Stimulated activated CD4-positive, alpha-beta T cell treated with anti-CD3 and anti-CD28 coated beads, TNF-alpha, amount 100 ng/mL, for 24 hours (primary cell): ENCODE measurements at places on chromosomes 12 and 14.

GRCh38 chr12:124254126-124254525, 40.8 kb upstream of the RFLNA start:
- no peak for DNase-seq

DNA sequence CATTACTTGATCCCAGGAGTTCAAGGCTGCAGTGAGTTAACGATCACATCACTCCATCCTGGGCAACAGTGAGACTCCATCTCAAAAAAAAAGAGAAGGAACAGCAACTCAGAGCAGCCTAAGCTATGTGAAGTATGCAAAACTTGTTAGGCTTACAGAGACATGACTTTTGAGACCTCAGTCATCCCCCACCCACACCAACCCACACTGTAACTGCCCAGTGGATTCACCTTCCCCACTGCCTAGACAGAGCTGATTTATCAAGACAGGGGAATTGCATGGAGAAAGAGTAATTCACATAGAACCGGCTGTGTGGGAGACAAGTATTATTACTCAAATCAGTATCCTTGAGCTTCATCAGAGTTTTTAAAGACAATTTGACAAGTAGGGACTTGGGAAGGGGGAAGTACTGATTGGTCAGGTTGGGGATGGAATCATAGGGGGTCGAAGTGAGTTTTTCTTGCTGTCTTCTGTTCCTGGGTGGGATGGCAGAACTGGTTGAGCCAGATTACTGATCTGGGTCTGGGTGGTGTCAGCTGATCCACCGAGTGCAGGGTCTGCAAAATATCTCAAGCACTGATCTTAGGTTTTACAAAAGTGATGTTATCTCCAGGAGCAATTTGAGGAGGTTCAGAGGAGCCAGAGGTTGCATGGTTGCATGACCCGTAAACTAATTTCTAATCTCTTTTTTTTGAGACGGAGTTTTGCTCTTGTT, 6.2 kb upstream of the WDR89 start:
- DNase-seq = no peak

DNA sequence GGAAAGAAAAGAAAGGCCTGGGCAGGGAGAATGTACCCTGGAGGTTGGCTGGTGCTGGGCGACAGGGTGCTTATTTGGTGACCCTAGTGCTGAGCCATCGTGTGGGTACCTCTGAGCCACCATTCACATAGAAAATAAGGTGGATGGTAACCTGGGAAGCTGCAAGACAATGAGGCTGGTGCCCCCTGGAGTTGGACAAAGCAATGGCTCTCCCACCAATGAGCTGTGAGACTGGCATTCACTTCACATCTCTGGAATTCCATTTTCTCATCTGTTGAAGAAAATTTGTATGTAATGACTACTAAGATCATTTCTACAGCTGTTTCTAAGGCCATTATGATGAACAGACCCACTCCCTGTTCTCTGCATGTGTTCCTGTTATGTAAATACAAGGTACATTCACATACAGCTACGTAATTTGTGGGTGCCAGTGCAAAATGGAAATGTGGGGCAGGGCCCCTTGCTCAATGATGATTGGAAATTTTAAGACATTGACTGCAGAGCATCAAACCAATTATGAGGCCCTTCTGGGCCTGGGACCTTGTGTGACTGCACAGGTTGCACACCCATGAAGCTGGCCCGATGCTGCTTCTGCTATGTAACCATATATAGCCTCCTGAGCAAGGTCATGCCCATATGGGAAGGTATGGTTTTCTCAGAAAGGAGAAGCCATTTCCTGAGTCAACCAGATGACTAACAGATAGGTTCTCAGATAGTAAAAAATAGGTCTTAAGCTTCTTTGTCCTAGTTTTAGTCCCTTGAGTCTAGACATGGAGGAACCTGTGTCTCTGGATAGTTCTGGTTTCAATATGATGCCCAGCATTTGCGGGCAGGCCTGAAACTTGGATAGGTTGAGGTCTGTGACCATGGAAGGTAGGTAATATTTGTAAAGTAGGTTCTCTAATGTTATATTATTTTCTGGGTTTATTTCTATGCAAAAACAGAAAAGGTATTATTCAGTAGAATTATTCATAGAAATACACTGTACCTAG, 63.4 kb upstream of the IGF1 start:
- DNase-seq = no peak

DNA sequence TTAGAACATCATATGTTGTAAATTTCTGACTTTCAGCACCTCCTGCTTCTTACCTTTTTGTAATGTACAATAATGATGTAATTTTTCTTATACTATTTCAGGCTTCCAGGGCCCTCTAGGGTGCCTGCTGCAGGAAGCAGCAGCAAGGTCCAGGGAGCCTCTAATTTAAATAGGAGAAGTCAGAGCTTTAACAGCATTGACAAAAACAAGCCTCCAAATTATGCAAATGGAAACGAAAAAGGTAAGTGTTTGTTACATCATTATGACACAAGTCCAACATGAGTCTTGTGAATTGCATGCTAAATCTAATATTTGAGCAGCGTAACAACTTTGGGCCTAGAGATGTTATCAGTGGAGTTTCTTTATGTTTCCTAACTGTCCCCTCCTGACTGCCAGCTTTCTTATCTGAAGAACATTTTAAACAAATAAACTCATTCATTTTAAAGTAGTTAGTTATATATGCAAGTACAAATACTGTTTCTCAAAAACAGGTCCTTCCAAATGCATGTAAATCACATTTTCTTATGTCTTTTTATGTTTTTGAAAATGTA, 167.6 kb downstream of the NAV3 start:
- DNase-seq = no peak

DNA sequence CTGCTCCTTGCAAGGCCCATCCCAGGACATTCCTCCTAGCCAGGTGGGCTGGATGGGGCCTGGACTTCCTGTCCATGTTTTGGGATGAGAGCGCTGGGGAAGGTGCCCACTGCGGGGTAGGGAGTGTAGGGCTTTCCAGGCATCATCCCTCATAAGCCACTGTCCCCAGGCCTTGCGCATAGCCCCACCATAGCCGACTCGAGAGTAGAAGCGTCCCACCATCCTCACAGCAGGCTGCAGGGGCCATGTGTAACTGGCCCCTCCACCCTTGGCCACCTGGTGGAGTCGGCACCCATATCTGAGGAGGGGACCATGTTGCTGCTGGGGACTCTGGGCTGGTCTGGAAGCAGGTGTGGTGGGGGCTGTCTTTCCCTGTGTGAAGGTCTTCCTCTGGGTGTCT, 30.5 kb downstream of the SH2B3 start:
- no peak for DNase-seq

- DNase-seq = no peak
Observed at GRCh38 chr12:65631621-65632111, 192.6 kb upstream of the HMGA2 start.

GRCh38 chr14:99125113-99125512, 146.9 kb downstream of the BCL11B start:
- no peak for DNase-seq

- no peak for DNase-seq
Observed at GRCh38 chr14:64722842-64723447, 18.7 kb downstream of the PLEKHG3 start.

DNA sequence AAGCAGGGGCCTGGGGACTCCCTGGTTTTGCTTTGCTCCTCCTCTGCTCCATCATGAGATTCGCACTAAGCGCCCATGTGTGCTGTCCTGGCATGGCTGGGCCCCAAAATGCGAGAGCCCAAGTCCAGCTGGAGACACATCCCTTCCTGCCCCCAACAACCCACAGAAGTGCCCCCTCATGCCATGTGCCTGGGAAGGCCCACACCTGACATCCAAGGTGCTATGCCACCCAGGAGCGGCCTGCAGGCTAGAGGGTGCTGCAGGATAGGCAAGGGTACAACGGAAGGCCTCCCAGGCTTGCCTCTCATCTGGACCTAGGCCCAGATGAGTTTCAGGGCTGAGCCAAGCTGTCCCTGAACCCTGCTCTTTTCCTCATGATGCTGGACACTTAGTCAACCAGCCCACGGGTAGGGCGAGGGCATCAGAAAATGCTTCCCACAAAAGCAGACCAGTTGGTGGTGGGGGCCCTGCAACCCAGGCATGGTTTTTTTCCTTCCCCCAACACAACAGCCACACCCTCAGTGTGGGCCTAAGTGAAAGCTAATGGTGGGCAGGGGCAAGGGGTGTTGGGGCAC, 13.2 kb upstream of the KRT80 start:
- no peak for DNase-seq
